ENCODE measurements at places on chromosomes 1 and 21.

DNA sequence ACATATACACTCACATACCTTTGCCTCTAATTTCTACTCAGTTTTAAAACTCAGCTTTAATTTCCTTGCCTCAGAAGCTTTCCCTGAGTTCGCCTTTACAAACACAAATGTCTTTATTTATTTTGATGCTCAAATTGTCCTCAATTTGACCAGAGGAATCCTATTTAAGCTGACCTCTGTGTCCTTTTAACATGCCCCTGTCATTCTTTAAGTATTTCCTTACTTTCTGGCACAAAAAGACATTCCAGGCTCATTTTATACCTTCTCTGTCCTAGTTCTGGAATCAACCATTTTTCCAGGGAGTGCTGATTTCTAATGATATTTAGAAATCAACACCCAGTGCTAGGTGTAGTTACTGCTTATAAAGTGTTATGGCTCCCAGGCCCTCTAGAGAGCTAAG is 82.5 kb downstream of the OSBPL9 start:
- no peak for DNase-seq

DNA sequence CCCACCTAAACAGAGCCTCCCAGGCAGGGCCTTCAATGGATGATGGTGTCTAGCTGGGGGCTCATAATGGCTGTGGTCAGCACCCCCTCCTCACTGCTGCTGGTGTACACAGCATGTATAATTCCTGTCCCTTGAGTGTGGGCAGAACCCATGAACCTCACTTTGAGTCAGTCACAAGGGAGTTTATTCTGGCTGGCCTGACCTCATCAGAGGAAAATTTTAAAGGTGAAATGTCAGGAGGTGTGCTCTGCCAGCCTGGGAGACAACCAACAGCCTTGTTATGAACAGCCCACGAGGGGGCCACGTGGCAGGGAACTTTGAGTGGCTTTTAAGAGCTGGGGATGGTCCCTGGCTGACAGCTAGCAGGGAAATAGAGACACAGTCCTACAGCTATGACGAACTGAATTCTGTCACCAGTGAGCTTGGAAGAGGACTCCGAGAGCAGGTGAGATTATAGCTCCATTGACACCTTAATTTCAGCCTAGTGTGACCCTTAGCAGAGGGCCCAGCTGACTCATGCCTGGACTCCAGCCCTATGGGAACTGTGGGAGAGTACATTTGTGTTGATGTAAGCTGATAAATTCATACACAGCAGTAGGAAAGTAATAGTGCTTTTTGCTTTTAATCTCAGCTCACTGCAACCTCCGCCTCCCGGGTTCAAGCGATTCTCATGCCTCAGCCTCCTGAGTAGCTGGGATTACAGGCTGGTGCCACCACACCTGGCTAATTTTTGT is 73.5 kb upstream of the RUNX3 start:
- DNase-seq: no peak

GRCh38 chr1:8821084-8821483 is 3.6 kb upstream of the RERE start:
- no peak for DNase-seq

- no peak for DNase-seq
These were observed 311.1 kb downstream of the AJAP1 start for GRCh38 chr1:4965346-4966075.

- no peak for DNase-seq
These were observed 43.3 kb downstream of the SIPA1L2 start for GRCh38 chr1:232586679-232587078.

- DNase-seq: no peak
These were observed 956 bp downstream of the CPLANE2 start for GRCh38 chr1:16235944-16236510.

GRCh38 chr21:44714905-44715304 is 3.5 kb upstream of the TSPEAR start:
- DNase-seq: no peak

GRCh38 chr1:77759071-77760028 is at the start of gene USP33:
Gene USP33, minus strand, starts transcription at chr1:77759852. Its CDS starts 18,155 bp downstream, at chr1:77741697.
- DNase-seq: peak; percentile 89

GRCh38 chr1:215004121-215004827 is 78.3 kb upstream of the KCNK2 start:
- DNase-seq: no peak

DNA sequence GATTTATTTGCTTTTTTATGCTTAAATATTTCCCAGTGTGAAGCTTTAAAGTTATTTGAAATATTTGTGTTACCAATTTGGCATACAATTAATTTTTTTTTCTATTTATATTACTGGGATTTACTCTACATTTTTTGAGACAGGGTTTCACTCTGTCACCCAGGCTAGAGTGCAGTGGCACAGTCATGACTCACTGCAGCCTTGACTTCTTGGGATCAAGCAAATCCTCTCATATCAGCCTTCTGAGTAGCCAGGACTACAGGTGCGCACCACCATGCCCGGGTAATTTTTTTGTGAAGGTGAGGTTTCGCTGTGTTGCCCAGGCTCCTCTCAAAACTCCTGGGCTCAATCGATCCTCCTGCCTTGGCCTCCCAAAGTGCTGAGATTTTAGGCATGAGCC is 39.5 kb downstream of the BACH1 start:
- DNase-seq: no peak

DNA sequence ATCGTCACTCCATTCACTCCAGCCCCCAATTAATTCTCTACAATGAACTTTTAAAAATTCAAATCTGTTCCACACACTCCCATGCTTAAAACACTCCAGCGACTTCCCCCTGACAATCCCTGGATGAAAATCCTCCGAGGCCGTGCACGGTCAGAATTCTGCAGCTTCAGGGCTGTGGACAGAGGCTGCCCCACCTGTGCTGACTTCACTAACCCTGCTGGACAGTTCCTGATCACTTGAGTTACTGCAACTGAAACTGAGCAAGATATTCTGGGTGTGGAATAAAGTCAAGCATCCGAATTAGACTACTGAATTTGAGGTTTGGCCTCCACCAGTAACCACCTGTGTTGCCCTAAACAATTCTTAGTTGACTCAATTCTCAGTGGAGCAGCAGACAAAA is 1.0 kb upstream of the JAK1 start:
- DNase-seq: no peak

DNA sequence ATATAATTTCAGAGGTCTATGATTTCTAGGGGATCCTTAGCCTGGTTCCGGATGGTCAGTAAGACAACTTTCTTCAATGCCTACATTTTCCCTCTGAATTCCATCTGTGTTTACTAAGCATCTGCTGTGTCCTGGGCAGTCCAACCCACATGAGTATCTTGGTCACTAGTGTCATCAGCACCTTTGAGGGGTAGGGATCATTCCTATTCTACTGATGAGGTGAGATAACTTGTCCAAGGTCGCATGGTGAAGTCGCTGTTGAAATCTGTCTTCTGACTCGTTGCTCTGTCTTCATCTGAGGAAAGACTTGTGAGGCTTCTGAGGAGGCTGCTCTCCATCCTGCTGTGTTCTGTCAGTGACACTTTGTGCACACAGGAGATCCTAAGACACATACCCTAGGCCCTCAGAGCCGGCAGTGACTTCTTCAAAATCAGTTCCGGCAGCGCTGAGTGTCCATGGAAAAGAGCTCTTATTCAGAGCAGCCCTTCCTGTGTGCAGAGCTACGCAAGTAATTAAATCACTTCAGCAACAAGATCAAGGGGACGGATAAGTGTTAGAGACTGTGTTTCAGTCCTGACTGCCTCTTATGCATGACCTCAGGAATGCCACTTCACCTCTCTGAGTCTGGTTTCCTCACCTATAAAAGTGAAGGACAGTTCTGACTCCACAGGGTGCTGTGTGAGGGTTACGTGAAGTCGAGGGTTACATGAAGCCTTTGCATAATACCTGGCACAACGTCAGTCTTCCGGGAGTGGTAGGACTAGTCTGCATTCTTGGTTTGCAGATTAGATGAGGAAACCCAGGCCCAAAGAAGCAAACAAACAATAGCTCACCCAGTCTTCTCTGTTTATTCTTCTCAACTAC is 28.4 kb downstream of the AK2 start:
- no peak for DNase-seq

- no peak for DNase-seq
These were observed 109.4 kb downstream of the NAV1 start for GRCh38 chr1:201648066-201648906.

DNA sequence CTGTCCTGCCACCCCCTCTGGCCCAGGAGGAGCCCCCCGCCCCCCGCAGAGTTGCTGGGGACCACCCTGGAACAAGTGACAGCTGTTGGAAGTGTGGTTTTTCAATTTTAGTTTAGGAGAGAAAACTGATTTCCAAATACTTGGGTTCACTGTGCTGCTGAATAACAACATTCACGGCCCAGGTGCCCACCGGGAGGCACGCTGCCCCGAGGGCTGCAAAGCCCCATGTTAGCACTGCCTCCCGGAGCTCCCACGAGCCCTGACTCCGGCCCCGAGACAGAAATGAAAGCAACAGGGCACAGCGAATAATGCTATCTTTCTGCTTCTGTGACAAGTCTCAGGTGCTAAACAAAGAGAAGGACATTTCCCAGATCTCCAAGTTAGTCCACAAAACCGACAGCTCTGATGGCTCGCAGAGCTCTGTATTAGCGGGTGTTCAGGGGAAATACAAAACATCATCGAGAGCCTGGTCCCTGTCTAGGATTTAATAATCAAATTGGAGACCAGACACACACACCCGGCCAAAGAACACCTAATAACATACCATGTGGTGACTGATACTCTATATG is 451.5 kb downstream of the KIF26B start:
- DNase-seq: no peak

DNA sequence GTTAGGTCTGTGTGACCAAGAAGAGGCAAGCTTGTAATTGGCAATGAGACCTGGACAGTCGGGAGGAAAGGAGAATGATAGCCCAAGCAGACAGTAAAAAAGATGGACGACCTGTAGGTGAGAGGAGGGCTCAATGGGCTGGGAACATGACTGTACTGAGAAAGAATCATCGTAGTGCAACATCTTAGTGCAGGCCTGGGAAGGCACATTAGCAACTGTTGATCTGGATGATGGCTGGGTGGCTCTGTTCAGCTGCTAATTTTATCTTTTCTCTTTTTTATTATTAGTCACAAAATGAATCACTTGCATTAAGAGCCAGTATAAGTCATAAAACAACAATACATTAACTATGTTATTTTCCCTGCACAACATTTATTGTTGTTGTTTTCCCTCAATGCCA is 32.9 kb downstream of the IFI44 start:
- no peak for DNase-seq

DNA sequence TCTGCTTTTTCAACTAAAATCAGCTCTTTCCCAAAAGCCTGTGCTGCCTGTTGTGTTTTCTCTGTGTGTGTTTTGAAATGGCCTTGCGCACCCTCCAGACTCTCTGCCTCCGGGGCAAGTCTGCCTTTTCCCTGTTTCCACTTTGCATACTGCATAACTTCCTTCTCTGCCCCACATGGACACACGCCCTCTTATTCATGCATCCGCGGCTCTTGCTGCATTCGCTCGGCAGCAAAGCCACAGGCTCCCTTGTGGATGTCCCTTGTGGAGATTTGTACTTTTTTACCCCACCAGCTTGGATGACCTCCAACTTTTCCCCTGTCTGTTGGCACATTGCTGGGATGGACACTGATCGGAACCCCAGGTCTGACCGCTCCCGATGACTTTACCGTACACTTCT is 147.6 kb downstream of the ADSS2 start:
- DNase-seq: no peak

- no peak for DNase-seq
These were observed 28.3 kb upstream of the PKN2 start for GRCh38 chr1:88655685-88656299.

DNA sequence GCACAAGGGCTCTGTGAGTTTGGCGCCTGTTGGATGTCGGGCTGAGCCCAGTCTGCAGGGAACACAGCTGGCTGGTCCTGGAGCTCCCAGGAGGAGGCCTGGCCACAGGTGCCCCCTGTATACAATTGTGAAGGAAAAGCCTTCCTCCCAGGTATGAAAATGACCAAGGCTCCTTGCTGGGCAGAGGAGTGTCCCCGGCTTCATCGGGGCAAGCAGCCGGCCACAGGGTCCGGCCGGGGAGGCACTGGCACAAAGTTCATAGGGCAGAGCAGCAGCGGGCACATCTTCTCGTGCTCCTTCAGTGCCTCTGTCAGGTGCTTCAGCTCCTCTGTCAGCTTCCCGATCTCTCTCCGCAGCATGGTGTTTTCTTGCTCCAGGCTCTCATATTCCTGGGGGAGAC is 13.0 kb downstream of the BATF3 start:
- DNase-seq: no peak

GRCh38 chr1:239814306-239814881 is 277.3 kb upstream of the FMN2 start:
- DNase-seq: no peak

DNA sequence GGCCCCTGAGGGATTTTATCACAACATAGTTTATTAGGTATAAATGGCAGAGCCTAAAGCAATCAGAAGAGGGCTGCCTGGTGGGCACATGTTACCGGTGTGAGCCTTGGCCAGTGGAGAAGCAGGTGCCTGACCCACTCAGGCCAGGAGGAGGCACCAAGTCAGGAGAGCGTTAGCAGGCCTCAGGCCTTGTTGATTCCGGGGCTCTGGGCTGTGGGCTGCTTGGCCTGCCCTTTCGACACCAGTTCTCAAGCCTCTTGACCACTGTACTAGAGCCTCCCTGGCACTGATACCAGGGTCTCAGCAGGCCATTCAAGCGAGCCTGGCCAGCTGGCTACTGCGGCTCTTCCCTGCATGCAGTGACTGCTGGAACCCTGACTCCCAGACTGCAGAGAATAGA is 20.8 kb downstream of the CLDN14 start:
- DNase-seq: no peak

GRCh38 chr1:64135462-64136223 is 67.8 kb upstream of the UBE2U start:
- no peak for DNase-seq

DNA sequence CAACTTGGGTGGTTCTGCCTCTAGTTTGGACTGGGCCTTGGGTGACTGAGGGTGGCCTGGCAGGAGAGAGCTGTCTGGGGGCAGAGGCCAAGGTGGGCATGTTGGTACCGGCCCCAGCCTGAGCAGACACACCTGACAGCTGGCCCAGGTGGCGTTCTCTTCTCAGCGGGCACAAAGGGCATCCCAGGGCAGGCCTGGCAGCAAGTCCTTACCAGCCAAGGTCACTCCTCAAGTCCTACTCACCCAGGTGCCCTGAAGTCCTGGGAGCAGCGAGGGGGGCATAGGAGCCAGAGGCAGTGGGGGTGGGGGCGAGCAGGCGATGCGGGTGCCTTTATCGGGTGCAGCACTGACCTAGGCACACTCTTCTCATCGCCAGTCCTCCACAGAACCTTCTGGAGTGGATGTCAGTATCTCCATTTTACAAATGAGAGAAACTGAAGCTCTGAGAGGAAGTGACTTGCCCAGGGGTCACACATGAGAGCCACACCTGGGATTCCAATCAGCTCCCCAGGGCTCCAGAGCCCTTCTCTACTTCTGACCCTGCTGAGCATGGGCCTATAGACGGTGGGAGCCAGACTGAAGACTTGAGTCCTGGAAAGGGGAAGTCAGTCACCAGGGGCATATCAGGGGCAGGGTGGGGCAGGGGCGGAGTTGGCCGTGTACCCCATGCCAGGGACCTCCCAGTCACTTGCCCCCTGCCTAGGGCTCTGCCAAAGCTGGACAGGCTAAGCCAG is 587 bp upstream of the SLC25A34 start:
- DNase-seq: no peak

Data from stimulated activated CD8-positive, alpha-beta memory T cell treated with anti-CD3 and anti-CD28 coated beads, Interleukin-4, amount 100 ng/mL, for 24 hours (primary cell).